ENCODE measurements at places on chromosomes 13 and 19.

DNA sequence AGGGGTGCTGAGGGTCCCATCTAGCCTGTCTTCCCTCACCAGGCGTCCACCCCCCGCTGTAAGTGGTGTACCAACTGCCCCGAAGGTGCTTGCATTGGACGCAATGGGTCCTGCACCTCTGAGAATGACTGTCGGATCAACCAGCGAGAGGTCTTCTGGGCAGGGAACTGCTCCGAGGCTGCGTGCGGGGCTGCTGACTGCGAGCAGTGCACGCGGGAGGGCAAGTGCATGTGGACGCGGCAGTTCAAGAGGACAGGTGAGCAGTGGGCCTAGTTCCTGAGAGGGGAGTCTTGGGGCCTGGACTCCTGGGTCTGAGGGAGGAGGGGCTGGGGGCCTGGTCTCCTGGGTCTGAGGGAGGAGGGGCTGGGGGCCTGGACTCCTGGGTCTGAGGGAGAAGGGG lies 27.8 kb downstream of the CNFN start:
- DNase-seq, result no peak

GRCh38 chr13:85799097-85799582 lies at the start of gene SLITRK6:
TSS of gene SLITRK6 (minus strand) at chr13:85799419. CDS start at chr13:85796508, 2,911 bp downstream.
- DNase-seq, result no peak

DNA sequence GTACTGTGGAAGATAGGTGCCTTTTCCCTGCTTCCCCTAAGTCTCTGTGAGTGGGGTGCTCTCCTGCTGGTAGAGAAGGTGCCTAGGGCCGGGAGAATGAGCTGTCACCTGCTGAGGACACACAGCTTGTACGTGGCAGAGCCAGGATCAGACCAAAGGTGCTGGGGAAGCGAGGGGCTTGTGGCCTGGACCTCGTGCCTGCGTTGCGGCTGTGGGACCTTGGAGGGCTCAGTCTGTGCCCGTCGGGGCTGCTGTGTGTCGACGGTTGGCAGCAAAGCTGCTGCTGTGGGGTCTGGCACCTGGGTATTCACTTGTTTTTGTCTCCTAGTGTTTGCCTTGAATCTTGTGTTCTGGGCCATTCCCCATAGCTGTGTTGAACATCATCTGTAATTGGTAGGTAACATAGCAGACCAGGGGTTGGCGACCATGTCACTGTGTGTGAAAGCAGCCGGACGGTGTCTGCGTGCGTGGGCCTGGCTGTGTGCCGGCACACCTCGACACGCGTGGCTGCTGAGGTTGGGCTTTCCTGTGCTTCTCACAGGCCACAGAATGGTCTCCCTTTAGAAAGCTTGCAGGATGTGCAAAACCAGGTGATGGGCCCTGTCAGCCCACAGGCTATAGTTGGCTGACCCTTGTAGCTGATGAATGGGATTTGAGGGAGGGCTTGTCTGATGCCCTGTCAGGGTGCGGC lies 9.2 kb downstream of the U2AF2 start:
- DNase-seq, result no peak

DNA sequence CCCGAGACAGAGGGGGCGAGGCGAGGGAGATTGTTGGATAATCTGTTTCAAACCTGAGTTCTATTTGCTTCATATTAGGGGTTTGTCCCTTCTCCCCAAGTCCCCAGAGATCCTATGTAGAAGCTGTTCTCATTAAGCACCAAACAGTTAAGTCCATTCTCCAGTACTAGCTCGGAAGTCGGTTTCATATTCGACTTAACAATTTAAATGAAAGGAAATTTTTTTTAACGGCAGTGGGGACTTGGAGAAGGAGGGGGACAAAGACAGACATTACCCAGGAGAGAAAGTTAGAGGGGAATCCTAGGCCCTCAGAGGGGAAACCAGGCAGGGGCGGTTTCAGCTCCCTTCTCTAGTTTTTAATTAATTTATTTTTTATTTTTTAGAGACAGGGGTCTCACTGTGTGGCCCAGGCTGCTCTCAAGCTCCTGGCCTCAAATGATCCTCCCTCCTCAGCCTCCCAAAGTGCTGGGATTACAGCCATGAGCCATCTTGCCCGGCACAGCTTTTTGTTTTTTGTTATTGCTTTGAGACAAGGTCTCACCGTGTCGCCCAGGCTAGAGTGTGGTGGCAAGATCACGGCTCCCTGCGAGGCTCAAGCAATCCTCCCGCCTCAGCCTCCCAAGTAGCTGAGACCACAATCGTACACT lies 13.7 kb upstream of the TLE2 start:
- no peak for DNase-seq

- DNase-seq, result no peak
Observed at GRCh38 chr13:23460309-23460708, 26.8 kb upstream of the SACS start.

DNA sequence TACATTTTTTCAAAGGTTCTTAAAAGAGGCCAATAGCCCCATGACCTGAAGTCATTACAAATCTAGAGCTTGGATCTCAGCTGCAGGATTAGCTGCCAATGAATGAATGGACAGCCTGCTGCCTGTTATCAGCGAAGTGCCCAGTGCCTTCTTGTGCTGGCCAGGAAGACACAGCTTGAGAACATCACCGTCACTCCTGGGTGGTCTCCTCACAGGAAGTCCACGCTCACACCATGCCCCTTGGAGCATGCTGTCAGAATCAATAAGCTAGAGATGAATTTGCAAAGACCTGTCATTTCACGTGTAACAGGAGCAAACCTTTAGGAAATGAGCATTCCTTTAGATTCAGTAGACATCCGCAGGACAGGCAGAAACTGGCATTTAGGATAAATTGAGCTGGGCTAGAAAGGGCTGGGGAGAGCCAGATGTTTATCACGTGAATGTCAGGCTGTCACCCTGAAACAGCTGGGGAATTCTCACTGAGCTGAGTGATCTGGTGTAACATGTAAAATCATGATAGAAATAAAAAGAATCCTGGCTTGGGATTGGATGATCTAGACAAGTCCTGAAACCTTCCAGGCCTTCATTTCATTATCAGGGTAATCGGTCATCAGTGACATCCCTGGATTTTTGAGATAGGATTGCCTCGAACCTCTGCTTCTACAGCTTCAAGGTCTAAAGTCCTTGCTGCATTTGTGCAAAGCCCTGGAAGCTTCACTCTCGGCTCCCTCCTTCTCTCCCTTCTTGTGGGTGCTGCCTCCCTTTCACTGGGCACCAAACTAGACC lies 49.9 kb upstream of the MEDAG start:
- DNase-seq, result no peak

DNA sequence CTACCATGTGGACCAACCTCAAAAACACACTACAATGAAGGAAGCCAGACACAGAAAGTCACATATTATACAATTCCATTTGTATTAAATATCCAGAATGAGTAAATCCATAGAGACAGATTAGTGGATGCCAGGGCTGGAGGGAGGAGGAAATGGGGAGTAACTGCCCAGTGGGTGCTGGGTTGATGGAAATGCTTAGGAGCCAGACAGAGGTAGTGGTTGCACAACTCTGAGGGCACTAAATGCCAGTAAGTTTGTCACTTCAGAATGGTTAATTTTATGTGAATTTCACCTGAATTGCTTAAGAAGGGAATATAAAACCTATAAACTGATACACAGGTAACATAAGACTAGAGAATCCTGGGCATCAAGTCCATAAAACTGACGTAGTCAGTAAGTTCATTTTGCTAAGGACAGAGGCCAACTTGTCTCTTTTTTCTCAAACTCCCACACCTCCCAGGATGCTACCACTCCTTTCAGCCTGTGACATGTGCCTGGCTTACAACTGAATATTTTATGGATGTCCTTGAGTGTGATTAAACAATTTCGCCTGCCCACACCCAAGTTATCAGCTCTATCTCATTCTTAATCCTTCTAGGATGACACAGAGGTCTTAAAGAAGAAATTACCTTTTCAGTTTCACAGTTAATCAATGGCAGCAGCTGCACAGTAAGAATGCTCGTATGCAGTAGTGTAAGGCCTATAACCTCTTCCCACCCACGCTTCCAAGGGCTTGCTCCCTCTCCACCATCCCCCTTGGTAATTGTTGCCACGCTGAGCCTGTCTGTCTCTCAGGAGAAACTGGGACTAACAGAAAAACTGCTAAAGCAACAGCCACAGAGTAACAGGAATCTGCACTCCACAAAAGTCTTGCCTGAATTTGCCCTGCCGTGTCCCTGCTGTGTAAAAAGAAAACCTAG lies 5.9 kb upstream of the MLNR start:
- DNase-seq, result no peak

- no peak for DNase-seq
Observed at GRCh38 chr13:43267916-43268315, 244.5 kb downstream of the DNAJC15 start.

- no peak for DNase-seq
Observed at GRCh38 chr13:40792284-40793051, 3.1 kb downstream of the SLC25A15 start.

DNA sequence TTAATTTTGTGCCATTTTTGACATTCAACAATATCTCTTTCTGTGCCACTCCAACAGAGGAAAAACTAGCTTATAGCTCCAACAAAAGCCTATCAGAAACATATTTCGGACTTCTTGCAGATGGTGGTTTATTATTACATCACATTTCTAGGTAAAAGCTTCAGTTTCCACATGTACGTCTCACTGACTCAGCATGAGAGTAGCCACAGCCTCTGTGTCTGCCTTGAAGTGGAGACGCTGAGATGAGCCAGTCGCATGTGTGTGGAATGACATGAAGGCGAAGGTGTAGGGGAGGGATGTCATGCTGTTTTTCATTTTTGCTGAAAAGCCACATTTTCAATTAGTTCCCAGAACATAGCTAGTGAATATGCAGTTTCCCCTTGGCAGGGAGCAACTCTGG lies 598.6 kb downstream of the EFNB2 start:
- DNase-seq, result no peak

GRCh38 chr19:14479975-14480699 lies 5.0 kb upstream of the PTGER1 start:
- DNase-seq, result peak; percentile 65

- DNase-seq, result no peak
Observed at GRCh38 chr19:23999821-24000610, 85.3 kb downstream of the ZNF726 start.

All from stimulated activated CD4-positive, alpha-beta T cell treated with anti-CD3 and anti-CD28 coated beads, TNF-alpha, amount 100 ng/mL, for 48 hours (primary cell).